ENCODE measurements at places on chromosomes 1 and 21.

- DNase-seq: no peak
Measured at GRCh38 chr1:48099072-48099773, 102.0 kb upstream of the TRABD2B start.

GRCh38 chr1:48602349-48602748 lies 130.3 kb upstream of the SPATA6 start:
- no peak for DNase-seq

GRCh38 chr1:59919746-59920145 lies 6.8 kb downstream of the CYP2J2 start:
- no peak for DNase-seq

- DNase-seq: no peak
Measured at GRCh38 chr1:116794371-116794770, 40.1 kb downstream of the CD2 start.

- DNase-seq: no peak
Measured at GRCh38 chr1:55463814-55464475, 248.8 kb upstream of the USP24 start.

- no peak for DNase-seq
Measured at GRCh38 chr1:224095867-224096266, 18.0 kb upstream of the FBXO28 start.

- no peak for DNase-seq
Measured at GRCh38 chr21:35086357-35086756, 37.3 kb upstream of the RUNX1 start.

Measured in osteoblast (primary cell).